ENCODE measurements at places on chromosomes 2 and 18.

DNA sequence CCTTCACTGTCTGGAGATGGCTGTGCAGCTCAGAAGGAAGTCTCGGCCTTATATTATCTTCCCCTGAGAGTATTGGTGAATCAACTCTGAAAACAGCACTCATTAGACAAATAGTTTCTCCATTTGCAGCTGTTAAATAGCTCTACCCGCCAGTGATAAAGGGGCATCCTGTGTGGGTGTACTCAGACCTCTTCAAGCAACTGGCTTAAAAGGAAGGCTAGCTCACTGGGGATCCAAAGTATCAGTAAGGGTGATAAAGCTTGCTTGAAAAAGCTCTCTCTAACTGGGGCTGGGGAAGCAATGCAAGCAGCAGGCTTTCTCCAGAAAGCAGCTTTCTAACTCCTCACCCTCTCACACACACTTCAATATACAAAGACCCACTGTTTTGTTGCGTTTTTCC lies 64.9 kb upstream of the PSMD14 start:
- DNase-seq: no peak

- peak; percentile 49 for DNase-seq
These were observed 60.8 kb downstream of the EMILIN2 start for GRCh38 chr18:2907550-2908135.

GRCh38 chr2:227817850-227818674 lies 4.4 kb downstream of the CCL20 start:
- DNase-seq: peak; percentile 61

DNA sequence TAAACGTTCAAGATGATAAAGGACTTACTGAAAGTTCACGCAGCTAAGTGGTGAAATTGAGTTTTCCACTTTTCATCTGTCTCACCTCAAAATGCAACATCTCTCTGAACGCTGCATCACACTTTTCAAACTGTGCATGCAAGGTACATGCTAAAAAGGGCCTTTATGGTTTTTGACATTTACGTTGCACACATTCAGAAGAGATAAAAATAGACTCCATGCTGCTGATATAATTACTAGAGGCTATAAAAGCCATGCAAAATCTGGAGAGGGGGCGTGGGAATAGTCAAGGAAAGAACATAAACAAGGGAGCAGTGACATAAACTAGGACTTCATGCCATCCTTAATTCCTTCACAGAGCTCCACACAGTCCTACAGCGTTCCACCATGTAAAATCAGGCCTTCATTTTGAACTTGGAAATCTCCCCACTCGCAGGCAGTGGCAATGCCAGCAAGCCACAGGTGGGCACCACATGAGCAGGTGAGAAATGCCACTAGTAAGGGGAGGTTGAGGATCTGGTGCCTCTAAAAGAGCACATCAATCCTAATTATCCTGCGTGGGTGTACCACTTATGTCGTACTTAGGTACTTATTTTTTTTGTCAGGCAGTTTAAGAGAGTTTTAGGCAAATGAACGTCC lies 71.4 kb downstream of the ZEB2 start:
- DNase-seq: no peak

DNA sequence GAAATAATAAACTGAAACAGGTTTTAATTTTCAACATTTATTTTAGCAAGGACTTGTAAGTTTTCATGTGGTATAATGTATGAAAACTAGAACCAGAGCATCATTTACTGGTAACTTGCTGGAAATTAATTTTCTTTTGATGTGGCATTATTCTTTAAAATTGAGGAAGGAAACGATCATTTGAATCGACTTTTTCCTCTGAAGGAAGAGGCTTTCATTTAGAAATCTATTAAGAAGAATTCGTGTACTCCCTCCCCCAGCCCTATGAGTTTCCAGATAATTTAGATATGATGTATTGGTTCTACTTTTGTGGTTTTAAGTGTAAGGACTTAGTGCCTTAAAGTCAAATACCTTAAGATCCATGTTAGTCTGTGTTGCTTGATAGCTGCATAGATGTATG lies 2.5 kb downstream of the BABAM2 start:
- DNase-seq: no peak

DNA sequence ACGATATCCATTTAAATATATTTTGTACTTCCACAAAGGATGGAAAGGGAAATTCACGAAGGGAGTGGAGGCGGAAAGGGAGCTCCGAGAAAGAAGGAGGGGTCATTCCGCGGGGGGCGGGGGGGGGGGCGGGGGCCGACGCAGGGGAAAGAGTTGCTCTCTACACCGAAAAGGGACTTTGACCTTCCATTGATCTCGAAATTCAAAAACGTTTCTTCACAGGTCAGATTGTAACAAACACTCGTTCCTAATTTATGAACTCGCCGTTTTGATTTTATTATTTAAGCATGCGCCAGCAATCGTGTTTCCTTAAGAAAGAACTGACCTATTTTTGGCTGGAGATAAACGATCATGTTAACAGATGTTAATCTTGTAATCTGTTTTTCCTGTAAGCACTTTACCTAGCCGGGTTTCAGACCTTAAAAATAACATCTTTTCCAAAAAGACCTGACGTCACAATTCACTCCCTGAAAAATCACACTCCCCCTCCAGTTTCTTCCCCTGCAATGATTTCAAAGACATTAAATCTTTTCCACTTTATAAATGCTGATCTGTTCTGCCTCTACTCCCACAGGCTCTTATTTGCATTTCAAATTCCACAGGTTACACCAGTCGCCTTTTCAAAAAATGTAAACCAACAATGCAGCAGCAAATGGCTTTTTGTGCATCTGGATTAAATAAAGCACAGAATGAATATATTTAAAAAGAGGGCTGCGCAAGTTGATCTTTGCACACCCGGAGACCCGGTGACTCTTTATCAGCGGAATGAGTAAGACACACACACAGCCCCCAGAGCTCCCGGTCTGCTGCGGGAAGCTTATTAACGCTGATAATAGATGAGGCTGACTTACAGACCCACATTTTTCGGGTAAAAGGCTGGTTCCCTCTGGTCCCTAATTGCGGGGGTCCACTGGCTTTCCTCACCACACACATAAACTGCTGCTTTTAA lies 1.6 kb downstream of the ZNF516 start:
- DNase-seq: peak; percentile 51

- no peak for DNase-seq
These were observed 46.8 kb downstream of the RNF138 start for GRCh38 chr18:32138332-32138982.

DNA sequence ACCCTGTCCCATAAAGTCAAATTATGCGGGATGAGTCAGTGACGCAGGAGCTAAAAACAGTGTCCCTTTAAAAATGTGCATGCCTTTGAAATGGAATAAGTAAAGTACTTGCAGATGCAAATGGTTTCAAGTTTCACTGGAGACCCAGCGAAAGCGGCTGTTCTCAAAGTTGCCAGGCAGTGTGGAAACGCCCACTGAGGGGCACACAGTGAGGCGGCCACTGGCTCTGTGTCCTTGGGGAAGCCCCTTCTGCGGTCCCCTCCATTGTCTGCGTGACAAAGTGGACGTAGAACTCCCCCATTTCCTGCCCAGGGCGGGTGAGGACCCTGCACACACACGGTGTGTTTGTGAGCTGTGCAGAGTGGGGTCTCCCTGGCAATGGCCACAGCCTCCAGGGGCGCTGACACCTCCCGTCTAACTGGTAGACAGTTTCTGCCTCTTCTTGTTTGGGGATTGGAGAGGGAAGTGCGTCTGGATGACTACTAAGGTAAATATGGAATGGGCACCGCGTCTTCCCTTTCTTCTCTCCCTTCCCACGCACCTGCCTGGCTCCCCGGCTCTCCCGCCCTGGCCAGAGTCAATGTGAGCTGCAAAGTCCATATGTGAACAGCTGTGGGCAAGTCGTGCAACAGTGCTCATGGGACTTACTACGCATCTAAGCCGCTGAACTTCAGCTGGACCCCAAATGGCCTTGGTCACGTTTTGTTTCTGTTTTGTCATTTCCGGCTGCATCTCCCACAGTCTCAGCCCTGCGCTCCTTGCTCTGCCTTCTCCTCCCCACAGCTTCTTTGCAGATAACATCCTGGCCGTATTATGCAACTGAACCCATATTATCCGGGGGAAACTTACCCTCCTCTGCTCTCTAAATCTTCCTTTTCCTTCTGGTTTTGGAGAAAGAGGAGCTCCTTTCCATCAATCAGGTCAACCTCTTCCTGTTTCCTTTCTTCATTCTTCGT lies 33.7 kb upstream of the ZNF516 start:
- DNase-seq: peak; percentile 49

DNA sequence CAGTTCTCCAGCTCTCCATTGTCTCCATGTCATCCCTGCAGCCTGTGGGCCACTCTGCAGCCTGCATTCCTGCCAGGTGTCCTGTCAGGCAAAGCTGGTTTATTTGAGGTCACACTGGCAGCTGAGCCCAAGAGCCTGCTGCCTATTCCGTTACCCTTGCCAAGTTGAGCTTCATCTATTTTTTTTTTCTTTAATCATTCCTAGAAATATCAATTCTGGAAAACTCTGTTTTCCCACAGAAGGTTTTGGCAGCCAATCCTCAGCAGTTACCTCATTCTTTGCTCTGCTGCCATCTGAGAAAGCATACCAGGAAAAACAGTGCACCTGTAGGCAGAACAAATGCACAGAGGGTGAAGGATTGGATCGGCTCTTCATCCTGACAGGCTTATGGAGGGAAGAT lies 411.0 kb upstream of the ACVR2A start:
- peak; percentile 54 for DNase-seq

DNA sequence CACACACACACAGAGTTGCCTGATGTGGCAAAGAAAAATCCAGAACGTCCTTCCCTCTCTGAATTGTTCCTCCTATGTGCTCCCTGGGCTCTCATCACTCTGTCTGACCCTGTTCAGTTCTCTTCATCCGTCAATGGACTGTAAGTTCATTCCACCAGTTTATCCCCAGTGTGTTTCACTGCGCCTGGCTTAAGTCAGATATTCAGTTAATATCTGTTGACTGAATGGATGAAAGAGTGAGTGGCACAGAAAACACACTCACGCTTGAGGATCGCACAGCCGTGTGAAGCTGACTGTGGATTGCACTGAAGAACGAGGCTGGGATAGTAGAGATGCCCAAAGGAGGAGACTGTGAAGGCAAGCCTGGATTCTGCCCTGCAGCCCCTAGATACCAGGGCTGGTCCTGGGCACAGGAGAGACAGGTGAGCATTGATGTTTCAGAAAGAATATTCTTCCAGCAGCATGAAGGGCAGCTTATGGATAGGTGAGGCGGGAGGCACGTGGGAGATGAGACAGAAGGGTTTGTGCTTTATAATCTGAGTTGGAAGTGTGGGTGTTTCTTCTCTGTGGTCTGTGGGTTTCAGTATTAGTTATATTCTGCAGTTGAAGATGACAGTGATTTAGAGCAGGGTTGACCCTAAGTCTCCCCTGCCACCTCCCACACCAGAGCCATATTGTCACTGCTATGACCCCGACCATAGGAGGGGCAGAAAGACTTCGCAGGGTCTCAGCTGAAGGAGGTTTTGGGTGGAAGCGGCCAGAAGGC lies 129.9 kb downstream of the SOCS6 start:
- no peak for DNase-seq

DNA sequence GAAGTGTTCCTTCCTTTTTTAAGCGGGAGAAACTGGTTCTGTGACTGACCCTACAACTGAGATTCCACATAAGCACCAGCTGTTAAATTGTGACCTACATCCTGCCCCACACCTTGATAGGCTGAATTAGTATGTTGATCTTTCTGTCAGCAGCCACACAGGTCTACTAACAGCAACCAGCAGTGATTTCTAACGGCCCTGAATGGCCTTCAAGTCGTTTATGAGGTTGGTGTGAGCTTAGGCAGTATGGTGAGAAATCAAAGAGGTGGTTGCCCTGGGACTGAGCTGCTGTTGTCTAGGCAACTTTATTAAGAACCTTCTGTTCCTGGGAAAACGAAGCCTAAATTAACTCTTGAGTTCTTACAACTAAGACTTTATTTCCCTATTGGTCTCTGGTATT lies 197.2 kb upstream of the FSHR start:
- DNase-seq: no peak

GRCh38 chr2:58620093-58620492 lies 379.0 kb upstream of the FANCL start:
- DNase-seq: no peak

DNA sequence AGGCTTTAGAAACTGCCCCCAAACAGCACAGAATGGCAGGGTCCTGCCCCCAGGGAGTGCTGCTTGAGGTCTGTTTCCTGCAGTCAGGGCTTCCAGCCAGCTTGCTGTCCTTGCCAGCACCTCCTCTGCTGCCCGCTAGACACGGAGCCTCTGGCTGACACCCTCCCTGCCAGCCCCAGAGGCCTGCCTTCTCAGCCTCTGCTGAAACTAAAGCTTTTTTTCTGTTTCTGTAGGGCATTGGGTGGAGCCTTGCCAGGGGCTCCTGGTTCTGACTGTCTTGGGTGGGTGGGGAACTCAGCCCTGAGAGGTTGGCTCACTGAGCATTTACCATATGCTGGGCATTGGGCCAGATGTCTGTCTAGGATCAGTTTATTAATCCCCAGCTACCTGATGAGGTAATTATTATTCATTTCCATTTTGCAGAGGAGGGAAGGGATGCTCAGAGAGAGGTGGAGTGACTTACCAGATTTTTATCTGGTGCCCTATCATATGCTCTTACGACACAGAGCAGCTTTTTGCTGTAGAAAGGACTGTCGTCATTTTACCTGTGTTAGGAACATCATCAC lies 35.4 kb downstream of the INPP4A start:
- peak; percentile 79 for DNase-seq

DNA sequence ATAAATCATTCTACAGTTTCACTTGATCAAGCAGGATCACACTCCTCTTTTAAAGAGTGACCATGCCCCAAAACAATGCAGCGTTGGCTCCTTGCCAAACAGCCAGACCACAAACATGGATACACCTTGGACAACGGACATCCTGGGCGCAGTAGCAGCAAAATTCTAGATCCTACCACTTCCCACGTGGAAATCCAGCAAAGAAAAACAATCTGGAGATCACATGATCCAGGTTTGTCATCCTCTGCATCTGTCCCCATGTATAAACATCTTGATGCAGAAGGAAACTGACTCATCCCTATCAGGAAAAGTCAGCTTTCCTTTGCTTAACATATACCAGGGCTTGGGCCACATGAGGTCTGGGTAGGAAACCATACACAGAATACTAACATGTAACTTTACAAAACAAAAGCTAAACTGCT lies 53.1 kb downstream of the ZNF521 start:
- peak; percentile 35 for DNase-seq

- DNase-seq: no peak
These were observed 12.4 kb upstream of the CHCHD5 start for GRCh38 chr2:112572005-112572404.

GRCh38 chr2:222993920-222994650 lies 57.9 kb upstream of the KCNE4 start:
- peak; percentile 82 for DNase-seq

DNA sequence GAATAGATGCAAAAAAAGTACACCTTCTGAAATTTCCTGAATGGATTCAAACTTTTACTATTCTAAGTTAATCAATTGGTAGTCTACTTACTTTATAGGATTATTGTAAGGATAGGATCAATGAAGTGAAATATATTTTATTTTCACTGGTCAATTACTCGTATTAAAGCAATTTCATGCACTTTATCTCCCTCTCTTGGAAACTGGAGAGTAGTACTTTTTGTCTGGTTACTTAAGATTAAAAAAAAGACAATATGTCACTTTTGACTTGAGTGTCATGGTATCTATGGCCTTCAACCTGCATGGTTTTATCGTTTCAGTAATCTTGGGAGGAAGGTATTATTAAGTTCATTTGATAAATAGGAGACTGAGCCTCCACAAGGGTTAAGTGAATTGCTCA lies 1.0 kb upstream of the KYNU start:
- no peak for DNase-seq

All from adrenal gland (tissue), 19 donors.